ENCODE measurements at places on chromosomes 6 and 20.

- no peak for DNase-seq
These were observed 523.6 kb upstream of the EYS start for GRCh38 chr6:66230591-66230990.

- no peak for DNase-seq
These were observed 37.1 kb downstream of the MAP1LC3A start for GRCh38 chr20:34595377-34596184.

- no peak for DNase-seq
These were observed 10.5 kb downstream of the DNAH8 start for GRCh38 chr6:38725414-38726183.

DNA sequence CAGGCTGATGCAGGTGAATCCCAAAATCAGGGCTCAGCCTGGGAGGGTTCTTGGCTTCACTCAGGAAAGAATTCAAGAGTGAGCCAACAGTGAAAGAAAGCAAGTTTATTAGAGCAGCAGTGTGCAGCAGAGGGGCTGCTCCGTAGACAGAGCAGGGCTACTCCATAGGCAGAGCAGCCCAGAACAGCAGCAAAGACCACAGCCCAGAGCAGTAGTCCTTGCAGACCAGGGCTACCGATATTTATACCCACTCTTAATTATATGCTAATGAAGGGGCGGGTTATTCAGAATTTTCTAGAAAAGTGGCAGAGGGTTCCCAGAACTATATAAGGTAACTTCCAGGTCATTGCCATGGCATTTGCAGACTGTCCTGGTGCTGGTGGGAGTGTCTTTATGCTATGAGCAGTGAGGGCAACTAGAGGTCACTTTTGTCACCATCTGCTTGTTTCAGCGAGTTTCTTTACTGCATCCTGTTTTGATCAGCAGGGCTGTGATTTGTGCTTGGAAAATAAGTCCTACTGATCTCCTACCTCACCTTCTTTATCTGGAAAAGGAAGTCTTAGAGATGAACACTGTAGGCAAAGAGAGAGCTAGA lies 39.8 kb upstream of the PTPN1 start:
- no peak for DNase-seq

DNA sequence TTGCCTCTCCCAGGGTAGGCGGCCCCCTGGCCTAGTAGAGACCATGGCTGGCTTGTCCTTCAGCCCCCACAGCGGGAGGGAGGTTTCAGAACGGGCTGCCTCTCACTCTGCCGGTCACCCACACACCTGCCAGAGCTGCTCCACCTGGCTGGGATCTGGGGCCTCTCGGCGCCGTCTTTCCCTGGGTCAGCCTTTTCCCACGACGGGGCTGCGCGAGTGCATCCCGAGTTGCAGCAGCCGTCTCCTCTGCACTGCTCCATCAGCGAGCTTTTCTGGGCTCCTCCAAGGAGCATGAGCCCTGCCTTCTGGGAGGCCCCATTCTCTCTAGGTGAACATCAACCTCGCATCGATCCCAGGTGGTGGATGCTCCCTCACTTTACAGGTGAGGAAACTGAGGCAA lies 15.9 kb upstream of the SPDEF start:
- DNase-seq, result no peak

DNA sequence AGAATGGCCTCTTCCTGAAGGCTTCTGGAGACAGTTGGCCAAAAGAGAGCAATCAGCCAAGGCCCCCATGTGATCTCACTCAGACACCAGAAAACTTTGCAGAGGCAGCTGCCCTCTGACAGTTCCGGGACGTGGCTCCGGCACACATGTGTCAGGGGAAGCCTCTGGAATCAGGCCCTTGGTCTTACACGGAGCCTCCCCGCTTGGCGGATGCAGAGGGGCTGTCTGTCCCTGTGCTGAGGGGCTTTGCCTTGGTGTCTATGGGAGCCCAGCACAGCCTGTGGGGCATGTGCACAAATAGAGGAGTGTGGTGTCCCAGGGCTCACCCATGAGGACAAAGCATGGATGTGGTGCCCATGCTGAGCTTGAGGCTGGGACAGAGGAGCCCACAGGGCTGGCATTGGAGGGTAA lies 13.8 kb downstream of the SIGLEC1 start:
- DNase-seq, result no peak

DNA sequence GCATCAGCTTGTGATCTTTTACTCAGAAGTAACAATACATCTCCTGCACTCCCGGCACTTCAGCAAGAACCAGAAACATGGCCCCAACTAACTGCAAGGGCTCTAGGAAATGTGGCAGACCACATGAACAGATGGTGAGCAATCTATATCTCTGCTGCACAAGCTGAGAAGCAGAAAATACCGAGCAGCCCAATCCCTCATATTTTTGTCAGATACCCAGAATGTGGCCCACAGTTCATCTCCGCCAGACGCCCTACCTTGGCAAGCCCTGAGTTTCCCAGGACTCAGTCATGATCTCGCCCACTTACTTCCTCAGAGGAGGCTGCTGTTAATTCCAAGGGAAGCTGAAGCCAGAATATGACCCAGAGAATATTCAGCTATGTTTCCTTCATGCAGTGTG lies 63.1 kb upstream of the PHACTR1 start:
- DNase-seq, result no peak

- DNase-seq, result no peak
These were observed 20.3 kb downstream of the SOX4 start for GRCh38 chr6:21613809-21614208.

Data from RWPE1 (cell line).